CD4-positive, alpha-beta T cell treated with Interleukin-15 for 4 hours (primary cell): ENCODE measurements at places on chromosomes 5 and 9.

GRCh38 chr9:92186631-92187030 is 71.4 kb upstream of the SPTLC1 start:
- DNase-seq: no peak

- no peak for DNase-seq
Observed at GRCh38 chr9:35864695-35865255, 5.4 kb downstream of the OR13J1 start.

DNA sequence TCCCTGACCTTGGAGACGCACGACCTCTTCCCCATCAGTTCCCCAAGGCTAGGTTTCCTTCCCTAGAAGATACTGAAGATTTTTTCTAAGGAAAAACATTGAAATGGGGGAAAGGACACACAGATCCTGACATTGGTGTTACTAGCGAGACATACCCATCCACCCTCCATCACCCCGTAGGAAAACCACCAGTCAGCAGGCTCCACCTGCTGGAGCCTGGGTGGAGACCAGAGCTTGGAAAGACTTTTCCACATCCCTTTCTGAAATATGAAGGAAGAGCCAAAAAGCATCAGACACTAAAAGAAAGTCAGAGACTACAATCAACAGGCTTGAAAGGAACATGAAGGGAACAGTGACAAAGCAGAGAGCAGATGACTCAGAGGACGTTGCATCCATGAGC is 638.0 kb downstream of the IRX1 start:
- DNase-seq: no peak

- DNase-seq: no peak
Observed at GRCh38 chr9:75889577-75889976, 896 bp upstream of the PCSK5 start.

DNA sequence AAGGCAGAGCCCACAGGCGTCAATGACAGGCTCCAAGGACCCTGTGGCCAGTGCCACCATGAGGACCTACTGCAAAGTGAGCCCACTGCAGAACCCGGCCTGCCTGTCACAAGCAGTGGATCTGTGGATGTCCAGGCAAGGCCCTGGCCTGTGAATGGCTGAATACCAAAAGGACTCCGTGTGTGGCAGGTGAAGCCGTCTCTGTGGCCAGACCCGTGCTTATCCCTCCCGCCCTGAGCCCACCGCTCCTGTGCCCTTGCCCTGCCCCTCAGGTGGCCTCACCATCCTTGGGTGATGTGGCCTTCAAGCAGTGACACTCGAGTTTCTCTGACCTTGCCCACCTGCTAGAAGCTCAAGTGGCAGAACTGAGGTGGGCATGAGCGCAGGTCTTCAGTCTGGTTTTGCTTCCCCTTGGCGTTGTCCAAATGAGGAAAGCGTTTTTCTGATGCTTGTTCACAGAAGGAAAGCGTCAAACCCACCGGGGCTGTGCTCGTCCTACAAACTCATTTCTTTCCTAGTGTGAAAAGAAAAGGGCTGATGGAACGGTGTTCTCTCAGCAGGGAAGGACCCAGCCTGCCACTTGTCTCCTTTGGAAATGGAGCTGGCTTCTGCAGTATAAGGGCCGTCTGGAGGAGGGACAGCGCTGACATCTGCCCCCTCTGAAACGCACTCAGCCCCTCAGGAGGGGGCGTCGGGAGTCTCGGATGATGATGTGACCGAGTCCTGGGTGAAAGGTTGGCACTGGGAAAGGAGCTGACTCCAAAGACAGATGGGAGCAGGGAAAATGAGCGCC is 377.7 kb upstream of the IRX4 start:
- DNase-seq: no peak

DNA sequence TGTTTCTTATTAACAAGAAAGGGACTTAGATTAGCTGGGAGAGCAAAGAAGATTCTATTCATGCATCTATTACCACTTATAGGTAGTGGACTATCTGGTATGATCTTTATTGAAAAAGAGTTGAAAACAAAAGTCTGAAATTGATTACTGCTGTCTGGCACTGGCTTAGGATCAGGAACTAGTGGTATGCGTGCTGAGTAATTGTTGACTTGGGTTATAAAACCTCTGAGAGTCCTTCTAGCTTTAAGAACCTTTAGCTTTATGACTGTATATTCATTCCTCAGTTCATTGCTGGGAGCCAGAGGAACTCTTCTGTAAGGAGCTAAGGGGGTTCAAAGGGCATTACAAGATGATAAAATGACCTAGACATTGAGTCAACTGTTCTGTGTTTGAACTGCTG is 7.6 kb downstream of the SLC1A1 start:
- DNase-seq: no peak

DNA sequence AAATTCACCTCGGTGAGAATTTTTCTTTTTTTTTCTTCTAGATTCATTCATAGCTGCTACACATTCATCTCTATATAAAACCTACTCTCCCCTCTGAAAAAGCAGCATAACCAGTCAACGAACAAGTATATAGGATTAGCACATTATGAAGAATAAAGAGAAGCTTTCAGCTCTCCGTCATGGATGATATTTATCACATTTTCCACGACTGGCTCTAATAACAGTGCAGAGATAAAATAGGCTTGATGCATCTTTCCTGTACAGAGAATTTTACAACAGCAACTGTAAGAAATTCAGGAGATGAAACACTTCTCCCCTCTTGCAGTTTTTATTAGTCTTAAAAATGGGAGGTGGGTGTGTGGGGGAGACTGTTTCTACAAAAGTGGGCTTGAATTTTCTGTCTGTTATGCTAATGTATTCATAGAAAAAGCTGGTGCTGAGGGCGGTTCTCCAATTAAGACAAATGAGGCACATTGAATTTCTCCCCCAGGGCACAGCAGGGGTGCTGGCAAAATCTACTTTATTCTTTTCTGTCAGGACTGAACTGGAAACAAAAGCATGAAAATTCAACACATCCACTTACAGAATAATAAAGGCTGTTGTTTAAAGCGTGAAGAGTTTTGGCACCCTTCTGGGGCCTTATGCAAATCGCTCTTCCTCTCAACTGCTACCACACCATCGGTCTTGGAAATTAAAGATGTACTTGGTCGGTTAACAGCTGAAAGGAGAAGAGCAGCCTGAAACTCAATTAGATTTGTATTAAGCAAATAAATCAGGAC is 233.9 kb upstream of the ZNF608 start:
- DNase-seq: no peak

- DNase-seq: no peak
Observed at GRCh38 chr5:35863159-35863558, 6.5 kb downstream of the IL7R start.

- no peak for DNase-seq
Observed at GRCh38 chr5:109819878-109820277, 130.2 kb downstream of the MAN2A1 start.

DNA sequence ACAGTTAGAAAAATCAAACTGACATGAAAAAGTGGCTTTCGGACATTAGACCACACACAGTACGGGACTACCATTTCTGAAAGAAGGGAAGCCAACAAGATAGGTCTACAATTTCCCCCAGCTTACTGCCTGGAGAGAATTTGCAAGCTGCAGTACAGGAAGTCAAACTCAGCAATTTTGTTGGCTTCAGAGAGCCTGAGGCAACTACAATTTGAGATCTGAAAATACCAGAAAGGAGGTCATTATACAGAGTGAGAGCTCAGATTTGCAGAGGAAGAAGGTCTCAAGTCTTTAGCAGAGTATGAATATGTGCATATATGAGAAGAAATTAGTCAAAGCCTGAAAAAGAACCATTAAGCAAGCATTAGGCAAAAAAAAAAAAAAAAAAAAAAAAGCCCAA is 83.0 kb downstream of the OXCT1 start:
- no peak for DNase-seq

- DNase-seq: no peak
Observed at GRCh38 chr9:95460518-95461164, 56.1 kb downstream of the PTCH1 start.

- no peak for DNase-seq
Observed at GRCh38 chr9:68981789-68982188, 32.1 kb downstream of the PRKACG start.

DNA sequence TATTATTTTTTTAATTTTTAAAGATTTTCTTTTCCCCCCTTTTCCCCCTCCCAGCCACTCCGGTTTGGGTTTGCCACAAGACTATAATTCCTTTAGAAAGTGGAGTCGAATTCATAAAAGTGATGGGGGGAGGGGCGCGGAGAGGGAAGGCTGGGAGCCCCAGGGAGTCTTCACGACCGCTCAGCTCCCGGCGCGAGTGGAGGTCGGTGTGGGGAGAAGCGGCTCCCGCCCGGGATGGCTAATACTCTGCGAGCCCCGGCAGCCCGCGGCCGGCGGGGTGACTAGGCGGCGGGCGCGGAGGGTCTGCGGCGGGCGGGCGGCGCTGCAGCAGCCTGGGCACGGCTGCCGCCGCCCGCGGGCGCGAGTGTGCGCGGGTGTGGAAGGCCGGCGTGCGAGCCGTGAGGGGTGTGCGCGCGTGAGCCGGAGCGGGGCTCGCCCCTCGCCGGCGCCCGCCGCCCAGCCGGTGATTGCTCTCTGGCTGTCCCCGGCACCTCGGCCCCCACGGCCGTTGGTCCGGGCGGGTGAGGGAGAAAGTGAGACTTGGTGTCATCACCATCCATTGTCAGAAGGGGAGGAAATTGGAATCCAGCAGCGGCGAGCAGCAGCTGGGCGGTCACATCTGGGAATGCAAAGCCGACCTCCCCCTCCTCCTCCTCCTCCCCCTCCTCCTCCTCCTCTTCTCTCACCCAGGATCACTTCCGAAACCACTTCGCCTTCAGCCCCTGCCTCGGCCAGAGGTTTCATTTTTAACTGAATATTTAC is at the start of gene PARP8:
PARP8 (plus strand) TSS at position 377 of the 762 bp plus-strand sequence. CDS start 459 bp downstream, outside the sequence.
- DNase-seq: peak; percentile 40

- no peak for DNase-seq
Observed at GRCh38 chr9:13291718-13292117, 12.2 kb upstream of the MPDZ start.
